ENCODE measurements at places on chromosomes 4 and X.

DNA sequence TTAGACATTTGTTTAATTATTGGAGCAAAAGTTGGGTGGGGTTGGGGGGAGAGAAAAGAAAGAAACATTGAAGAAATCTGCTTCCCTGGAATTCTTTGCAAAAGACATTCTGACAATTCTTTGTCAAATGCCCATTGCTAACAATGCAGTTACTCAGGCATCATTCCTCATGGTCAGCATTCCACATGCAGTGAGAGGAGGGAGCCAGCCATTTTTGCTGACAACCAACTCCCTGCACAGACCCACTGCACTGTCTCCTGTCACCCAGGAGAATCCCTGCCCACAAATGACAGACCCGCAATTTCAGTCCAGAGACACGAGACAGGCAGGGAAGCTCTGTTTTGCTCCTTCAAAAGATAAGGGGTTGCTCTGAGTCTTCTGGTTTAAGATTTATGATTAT lies 985.1 kb upstream of the SLIT2 start:
- DNase-seq, result no peak

DNA sequence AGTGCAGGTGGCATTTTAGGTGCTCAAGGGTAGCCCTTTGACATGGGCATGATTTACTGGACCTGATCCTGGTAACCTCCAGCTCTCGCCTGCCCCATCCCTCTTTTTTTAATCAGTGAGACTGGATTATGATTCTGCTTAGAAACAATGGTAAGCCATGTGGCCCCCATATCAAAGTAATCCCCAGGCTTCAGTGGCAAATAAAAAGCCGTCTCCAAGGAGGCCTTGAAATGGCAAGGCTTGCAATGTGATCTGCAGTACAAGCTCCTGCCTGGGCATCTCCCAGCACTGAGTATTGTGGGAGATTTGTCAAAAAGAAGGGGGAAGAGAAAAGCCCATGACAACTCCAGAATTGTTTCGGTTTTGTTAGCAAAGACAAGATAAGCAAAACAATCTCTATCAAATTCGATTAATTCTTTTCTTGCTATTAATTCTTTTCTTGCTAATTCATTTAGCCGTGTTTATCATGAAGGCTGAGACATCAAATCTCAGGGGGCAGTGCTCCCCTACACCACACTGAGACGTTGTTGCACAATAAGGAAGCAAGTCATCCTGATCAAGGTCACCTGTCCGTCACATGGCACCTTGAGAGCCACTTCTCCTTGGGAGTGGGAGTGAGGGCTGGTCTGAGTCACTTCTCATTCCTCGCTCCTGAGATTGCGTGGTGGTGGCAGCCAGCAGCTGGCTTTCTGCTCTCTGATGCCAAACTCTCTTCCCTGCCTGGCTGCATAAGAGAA lies 312.7 kb upstream of the GATB start:
- no peak for DNase-seq

- no peak for DNase-seq
Measured at GRCh38 chrX:118779581-118779980, 44.0 kb upstream of the ZCCHC12 start.

DNA sequence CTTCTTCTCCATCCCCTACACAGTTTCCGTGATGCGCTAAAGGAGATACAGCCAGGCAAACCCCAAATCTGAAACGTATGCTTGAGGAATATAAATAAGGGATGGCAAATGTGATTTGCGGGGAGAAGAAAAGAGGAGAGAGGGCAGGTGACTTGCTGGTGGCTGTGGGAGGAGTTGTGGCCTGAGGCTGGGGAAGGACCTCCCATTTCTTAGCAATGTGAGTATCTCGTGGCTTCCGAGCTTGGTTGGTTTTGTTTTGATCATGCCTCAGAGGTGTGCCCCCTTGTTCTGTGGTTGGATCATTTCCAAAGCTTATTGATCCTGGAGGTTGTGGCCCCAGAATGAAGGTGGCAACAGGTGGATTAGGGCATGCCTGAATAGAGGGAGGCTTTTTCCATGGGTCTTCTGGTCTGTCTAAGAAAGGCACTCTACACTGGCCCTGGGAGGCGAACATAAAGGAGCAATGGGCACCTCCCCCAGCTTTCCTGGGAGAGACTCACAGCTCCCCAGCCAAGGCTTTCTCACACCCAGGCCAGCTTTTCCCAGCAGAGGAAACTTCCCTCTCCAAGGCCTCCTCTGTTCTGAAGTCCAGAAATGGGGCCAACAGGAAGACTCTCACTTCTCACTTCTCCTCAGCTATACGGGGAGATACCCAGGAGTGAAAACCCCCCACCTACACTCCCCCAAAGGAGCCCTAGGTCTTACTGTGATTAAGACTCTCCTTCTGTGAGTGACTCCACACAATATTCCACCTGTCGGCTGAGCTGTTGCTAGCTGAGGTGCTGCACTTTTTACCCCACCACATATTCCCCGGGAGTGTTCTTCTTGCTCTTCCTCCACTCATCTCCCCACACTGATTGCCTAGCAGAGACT lies 40.0 kb downstream of the C4orf51 start:
- DNase-seq, result no peak

GRCh38 chr4:165877286-165877685 lies 4.2 kb downstream of the TLL1 start:
- no peak for DNase-seq

DNA sequence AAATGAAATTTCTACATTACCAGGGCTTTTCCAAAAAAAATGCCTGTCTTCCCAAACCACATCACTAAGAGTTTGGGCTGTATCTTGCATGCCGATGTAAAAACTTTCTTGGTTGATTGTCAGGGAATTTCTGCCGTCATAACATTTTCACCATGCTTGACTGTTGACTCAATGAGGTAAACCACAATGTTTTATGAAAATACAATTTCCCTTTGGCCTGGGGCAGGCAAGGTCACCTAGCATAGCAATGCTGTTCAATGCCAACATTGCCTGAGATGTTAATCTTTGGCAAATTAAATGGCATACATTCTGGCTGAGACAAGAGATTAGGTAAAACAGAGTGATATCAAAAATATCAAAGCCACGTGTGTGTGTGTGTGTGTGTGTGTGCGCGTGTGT lies 137.1 kb upstream of the TBL1X start:
- DNase-seq, result no peak

All from sigmoid colon (tissue), 7 donors.